ENCODE measurements at places on chromosomes 3 and 15.
A peak's percentile ranks its signal among the peaks of the same experiment; 100 is the strongest.

DNA sequence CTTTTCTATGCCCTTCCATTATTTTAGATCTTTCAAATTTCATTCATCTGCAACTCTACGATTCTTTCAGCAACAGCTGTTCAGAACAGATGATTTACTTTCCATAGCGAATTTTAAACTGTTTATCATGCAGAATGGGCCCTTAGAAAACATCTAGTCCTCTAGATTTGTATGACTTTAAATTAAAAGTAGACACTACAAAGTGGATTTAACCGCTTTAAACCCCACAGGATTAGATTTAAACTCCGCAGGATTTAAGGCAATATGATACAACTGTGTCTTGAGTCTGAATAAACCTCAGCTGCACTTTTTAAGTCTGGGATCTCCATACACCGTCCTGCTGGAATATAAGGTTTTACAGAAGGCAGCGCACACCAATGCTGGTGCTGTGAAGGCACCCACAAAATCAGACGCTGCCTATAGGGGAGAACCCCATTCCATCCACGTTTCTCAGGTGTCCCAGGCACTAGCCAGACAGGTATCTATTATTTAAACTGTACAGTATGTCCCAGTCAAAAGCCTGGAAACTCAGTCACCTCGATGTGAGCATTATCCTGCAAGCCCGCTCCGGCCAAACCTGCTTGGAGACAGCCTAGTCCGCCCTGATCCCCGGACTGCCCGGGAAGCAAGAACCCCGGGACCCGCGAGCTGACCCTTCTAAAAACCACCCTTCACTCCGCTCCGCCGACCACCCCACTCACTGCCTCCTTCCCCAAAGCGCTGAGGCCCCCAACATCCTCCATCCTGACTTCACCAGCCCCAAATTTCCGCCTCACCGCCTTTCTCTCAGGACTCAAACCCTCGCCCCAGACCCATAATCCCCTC, 768 bp downstream of the ANO10 start:
- no peak for DNase-seq

DNA sequence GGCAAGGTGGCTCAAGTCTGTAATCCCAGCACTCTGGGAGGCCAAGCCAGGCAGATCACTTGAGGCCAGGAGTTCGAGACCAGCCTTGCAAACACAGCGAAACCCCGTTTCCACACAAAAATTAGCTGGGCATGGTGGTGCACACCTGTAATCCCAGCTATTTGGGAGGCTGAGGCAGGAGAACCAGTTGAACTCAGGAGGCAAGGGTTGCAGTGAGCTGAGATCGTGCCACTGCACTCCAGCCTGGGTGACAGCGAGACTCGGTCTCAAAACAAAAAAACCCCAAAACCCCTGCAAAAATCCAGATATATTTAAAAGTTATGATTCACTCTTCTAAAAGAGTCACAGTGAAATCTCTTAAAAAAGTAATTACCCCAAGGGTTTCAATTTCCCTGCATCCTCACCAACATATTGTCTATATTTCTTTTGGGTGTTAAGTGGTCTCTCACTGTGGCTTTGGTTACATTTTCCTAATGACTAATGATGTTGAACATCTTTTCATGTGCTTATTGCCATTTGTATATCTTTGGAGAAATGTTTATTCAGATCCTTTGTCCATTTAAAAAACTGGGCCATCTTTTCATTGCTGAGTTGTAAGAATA, 73.2 kb upstream of the UBP1 start:
- DNase-seq = no peak

DNA sequence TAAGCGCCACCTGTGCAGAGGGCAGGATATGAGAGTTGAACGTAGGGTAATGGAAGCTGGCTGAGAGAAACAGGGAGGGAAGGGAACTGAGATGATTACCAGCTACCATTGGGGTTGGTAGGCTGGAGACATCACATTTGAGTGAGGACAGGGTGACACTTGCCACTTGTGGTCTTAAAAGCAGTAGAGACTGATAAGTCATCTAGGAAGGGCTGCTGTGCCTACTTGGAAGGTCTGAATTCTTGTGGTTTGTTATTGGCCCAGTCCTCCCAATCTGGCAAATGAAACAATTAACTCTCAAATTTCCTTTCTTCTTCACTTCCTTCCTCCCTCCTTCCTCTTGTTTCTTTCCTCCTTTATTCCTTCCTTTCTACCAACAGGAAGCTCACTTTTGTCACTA, 46.8 kb downstream of the COL6A5 start:
- no peak for DNase-seq

GRCh38 chr15:23589012-23589411, 23.5 kb downstream of the MKRN3 start:
- DNase-seq = no peak

GRCh38 chr3:66037330-66037985, 1.3 kb downstream of the MAGI1 start:
- DNase-seq = peak; percentile 49

- DNase-seq = no peak
Observed at GRCh38 chr3:53234130-53234840, 21.5 kb downstream of the TKT start.

GRCh38 chr3:72031581-72031980, 246.6 kb upstream of the PROK2 start:
- no peak for DNase-seq

DNA sequence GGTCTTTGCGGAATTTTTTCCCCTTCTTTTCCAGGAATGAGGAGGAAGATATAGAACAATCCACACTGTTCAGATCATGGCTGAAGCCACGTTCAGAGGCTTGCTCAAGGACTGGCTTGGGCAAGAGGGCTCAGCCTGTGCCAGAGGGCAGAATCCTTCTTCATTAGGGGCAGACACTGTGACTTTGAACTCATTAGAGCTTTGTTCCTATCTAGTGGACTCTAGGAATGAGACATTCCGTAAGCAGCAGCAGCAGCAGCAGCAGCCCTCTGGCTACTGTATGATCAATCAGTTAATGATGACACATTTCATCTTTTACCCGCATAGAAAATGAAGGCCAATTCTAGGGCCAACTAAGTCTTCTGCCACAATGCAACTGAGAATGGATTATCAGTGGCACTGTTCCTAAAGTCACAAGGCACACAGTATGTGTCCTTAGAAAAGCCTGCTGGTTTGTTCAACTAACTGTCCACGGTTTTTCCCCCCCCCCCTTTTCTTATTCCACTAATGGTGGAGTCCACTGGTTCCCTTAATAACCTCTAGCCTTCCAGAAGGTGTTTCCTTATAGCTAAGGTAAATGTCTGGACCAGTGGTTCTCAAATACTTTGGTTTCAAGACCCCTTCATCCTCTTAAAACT, 1.7 kb upstream of the RAB8B start:
- DNase-seq = no peak

DNA sequence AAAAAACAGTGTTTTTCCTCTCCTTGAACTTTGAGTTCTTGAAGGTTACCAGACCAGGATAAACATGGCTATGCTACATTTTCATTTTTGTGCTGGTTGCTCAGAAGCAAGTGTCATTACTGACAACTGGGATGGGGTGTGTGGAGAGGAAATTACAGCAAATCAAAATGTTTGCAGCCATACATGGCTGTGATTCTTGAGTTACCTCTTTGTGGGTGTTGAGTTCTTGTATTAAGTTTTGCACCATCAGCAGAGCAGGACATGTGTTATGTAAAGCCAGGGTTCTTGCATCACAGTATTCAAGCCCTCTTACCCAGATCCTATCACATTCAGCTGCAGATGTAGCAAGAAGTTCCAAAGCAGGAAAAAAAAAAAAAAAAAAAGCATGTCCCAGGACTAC, 53.9 kb upstream of the ATOSA start:
- DNase-seq = no peak

GRCh38 chr3:112569265-112569664, 7.4 kb downstream of the SLC35A5 start:
- no peak for DNase-seq

- no peak for DNase-seq
Observed at GRCh38 chr15:65680544-65680943, 58.8 kb downstream of the SLC24A1 start.

- DNase-seq = no peak
Observed at GRCh38 chr15:39462691-39463090, 118.2 kb upstream of the THBS1 start.

DNA sequence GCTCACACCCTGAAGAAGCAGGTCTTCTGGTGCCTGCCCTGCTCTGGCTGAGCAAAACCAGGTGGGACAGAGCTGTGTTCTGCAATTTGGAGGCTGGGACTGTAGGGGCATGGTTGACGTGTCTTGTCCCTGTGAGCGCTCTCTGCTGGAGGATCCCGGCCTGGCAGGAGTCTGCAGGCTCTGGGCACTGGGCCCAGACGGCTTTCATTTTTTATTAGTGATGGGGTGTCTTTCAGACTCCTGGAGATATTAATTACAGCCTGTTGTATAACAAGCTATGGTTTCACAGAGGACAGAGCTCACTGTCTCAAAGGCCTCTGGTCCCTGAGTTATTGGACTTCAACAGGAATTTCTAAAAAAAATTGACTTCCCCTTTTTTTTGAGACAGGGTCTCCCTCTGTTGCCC, 29.5 kb upstream of the ZNF710 start:
- DNase-seq = peak; percentile 47

DNA sequence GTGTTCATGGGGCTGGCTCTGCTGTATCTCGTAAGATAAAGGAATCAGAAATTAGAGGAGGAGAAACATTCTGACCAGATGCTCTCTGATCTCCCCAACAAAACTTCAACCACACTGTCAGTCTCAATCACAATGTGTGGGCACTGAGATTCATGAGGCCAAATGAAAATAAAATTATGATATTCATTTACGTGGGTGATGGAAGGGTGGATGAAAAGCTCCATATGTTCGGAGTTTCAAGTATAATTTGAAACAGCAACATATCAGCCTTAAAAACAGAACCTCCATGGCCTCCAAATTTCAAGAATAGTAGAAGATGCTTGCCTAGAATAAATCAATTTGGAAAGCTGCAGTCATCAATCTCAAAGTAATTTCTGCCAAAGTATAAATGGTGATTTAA, 363.7 kb downstream of the MAGI1 start:
- DNase-seq = no peak

- DNase-seq = no peak
Observed at GRCh38 chr15:93997071-93997658, 234.2 kb upstream of the MCTP2 start.

DNA sequence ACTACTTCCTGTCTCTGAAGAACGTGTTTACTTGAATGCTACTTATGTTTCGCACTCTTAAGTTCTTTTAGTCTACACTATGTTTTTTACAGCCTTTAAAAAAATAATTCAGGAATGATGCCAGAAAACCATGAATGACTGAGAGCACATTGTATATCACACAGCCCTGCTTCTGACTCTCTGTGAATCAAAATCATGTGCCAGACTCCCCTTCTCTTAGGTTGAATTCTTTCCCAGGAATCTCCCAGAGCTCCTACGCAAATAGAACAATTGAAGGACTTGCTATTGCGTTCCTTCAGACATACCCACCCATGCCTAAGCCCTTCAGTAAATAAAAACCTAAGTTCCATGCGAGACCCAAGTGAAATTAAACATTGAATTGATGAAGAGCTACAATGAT, 782.0 kb upstream of the ALCAM start:
- DNase-seq = no peak

DNA sequence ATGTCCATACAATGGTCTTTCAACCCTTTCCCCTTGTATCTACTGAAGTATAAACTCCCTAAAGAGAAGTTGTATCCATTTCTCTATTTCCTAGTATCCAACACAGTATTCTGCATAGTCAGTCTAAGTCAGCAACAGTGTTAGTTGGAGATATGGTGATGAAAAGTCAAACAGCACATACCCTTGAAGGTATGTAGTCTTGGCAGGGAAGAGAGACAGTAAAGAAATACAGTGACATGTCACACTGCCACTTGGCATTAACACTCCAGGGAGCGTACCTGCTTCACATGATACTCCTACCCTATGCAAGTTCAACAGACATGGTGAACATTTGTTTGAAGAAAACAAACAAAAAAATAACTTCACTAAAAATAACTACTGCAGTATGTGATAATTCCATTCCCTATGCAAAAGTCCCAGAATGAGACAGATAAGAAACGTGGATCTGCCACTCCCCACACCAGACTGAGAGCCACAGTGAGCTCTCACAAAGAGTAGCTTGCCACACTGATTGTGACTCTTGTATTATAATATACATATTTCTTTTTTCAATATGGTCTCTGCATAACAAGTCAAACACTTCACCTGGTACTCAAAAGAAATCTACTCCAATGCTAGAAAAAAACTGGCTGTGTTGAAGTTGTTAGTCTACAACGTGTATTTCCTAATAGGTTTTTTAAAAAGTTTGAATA, 5.9 kb downstream of the PDCD10 start:
- DNase-seq = no peak

GRCh38 chr3:128415200-128415772, 51.4 kb downstream of the DNAJB8 start:
- DNase-seq = no peak

DNA sequence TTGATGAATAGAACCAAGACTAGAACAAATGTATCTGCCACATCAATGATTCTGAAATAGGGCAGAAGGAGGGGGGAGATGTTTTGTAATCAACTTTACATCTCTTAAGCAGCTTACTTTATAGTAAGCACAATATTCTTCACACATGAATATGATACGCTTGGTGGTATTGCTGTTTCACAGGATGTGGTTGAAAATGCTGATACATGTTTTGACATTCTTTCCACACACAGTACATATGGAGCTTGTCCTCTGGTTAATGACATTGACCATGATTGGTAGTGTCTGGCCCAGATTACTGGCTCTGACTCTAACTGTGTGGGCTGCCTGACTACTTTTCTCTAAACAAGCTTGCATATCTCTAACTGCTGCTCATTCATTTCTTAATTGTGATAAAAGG, 168.9 kb downstream of the KLHL25 start:
- DNase-seq = no peak

DNA sequence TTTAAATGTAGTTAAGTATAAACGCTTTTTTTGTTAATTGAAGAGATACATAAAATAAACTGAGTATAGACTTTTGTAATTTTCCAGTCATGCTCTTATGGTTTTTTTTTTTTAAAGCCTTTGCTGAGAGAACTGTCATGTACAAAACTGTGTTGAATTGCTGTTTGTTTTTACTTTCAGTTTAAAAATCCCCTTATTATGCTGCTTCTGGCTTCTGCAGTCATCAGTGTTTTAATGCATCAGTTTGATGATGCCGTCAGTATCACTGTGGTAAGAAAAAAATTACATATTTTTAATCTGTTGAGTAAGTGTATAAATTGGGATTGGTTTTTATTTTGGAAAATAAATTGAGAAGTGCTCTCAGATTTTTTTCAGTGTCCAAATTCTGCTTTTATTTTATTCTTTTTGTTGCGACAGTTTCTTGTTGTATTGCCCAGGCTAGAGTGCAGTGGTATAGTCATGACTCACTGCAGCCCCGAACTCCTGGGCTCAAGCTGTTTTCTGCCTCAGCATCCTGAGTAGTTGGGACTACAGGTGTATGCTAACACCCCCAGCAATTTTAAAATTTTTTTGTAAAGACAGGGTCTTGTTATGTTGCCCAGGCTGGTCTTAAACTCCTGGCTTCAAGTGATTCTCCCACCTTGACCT, 40.7 kb downstream of the ATP2C1 start:
- no peak for DNase-seq

DNA sequence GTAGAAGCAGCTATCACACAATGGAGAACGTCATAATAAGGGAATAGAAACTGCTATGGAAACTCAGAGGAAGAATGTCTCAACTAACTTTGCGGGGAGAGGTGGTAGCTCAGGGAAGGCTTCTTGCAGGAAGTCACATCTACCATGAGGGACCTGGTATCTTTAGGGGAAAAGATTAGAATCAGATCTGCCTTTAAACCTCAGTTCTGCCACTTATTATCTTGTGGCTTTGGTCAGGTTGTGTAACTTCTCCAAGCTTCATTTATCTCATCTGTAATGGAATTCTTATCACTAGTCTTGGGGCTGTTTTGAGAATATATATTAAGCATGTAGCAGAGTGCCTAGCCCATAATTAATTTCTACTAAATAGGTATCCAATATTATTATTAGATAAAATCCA, 46.4 kb upstream of the PRICKLE2 start:
- no peak for DNase-seq
